ENCODE measurements at places on chromosomes 7 and 10.

- no peak for DNase-seq
Observed at GRCh38 chr10:35011771-35012191, 78.4 kb downstream of the CUL2 start.

DNA sequence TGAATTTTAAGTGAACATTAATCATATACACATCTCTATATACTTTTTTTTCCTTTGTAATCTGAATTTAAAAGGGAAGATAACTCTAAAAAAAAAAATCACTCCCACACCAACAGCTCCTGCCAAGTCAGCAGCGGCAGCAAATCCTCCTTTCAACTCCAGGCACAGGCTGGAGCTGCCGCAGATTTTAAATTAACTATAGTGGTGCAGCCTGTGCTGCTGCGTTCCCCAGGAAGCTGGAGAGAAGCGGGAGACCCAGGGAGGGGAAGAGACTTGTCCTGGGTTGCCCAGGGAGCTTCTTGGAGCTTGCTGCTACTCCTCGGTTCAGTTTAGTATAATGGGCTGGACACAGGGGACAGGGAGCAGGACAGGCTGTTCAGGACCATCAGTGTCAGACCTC is 32.6 kb upstream of the HSPB1 start:
- DNase-seq, result no peak

- no peak for DNase-seq
Observed at GRCh38 chr10:93261089-93261488, 187.4 kb downstream of the CYP26A1 start.

DNA sequence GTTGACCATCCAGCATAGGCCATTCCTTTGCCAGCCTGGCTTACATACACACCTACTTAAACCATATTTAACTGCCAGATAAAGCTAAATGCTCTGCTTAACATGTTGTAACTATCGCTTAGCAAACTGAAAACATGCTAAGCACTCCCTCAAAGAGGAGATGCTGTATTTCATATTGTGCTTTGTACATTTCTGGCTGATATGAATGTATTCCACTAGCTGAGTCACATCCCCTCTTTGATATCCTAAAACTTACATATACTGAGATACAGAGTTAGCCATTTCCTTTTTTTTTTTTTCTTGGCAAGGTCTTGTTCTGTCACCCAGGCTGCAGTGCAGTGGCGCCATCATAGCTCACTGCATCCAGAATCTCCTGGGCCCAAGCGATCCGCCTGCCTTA is 99.4 kb downstream of the TPST1 start:
- DNase-seq, result no peak

DNA sequence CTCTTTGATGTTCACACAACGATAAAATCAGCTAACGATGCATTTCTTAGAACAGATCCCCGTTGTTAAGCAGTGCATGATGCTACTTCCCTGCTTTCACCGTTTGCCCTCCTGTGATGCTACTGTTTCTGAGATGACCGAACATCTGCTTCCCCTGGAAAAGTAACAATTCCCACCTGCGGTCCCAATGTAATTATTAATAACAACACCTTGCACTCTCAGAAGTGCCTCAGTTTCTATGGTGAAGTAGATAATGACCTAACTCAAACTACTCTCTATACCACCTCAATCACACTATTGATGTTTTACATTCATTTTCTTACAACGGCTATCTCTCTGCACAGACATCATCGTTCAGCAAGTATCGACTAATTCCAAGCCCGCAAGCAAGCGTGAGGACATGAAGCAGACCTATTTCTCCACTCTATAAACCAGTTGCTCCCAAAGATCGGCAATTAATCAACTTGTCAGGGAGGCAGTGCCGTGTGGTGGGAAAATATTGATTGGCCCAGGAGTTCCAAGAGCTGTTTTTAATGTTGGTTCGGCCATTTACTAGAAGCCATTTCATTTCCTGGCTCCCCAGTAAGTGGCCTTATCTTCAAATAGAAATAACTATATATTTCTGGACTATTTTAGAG is 42.7 kb downstream of the FAM107B start:
- DNase-seq, result no peak

DNA sequence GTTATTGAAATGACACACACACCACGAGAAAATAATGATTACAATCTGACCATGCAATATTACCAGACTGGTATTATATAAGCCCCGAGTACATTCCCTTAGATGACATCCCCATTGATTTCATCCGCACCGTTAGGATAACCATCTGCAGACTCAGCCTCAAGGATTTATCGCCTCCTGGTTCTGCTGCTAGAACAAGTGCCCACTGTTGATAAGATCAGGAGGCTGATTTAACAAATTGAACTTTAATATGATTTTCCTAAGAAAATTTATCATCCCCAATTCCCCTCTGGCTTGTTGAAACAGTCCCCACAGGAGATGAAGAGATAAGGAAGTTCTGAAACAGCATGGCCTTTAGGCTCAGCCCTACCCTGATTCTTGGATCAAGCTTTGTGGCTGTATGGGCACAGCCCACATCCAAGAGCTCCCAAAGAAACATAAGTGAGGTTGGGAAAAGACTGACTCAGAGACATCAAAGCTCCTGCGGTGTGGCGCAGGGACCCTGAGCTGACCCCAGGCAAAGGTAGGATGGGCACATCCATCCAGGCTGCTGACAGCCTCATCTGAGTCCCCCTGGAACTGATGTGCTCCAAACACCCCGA is 59.2 kb upstream of the CHCHD3 start:
- DNase-seq, result no peak

- no peak for DNase-seq
Observed at GRCh38 chr10:30980951-30981616, 50.6 kb downstream of the ZNF438 start.

DNA sequence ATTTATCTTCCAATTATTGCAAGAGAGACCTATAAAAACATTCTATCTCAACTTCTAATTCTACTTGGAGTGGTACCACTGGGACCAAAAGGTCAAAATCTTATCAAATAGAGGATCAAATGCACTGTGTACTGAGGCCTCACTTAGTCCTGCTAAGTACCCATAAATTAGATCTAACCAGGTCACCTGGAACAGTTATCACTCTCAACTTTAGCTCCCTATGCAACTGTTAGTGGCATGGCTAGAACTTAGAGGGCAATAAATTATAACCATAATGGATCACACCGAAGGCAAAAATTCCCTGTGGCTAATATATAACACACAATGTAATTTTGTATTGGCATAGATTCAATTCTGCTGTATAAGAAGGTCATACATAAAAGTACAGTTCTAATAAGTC is 428.9 kb downstream of the PCDH15 start:
- no peak for DNase-seq

GRCh38 chr10:124010563-124011131 is 82.8 kb downstream of the CHST15 start:
- no peak for DNase-seq

GRCh38 chr7:46544396-46545008 is 623.4 kb upstream of the IGFBP3 start:
- DNase-seq, result no peak

- DNase-seq, result no peak
Observed at GRCh38 chr7:72925546-72926120, 738 bp downstream of the POM121 start.

DNA sequence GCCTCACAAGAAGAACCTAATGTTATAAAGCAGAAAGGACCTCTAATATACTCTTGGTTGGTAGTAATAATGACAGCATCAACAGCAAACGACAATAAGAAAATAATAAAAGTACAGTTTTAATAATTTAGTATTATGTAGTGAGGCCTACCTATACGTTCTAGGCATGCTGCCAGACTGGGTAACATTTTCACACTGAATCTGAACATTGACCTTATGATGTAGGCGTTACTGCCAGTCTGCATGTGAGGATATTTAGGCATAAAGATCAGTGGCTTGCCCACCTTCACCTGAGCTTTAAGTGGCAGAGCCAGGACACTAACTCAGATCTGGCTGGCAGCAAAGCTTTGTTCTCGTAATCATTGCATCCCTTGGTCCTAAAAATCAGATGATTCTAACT is 2.5 kb downstream of the FGL2 start:
- no peak for DNase-seq

DNA sequence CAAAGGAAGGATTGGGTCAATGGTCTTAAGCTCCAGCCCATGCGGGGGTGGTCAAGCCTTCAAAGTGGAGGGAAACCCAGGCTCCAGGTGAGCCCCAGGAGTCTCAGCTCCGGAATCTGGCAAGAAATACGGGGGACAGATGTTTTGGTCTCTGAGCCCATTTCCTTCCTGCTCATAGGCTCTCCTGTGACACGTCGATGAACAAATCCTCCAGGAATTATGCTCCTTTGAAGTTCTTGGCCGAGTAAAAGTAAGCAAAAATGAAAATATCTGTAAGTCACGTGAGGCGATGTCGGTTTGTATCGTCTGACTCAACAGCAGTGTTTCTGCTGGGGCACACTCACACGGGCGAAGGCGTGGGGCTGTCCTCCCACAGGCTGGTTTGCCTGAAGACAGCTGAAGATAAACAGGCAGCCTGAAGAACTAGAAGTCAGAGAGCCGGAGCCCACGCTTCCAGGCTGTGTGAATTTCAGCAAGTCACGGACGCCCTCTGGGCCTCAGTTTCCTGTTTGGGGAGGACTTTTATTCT is 52.6 kb upstream of the SMNDC1 start:
- peak; percentile 38 for DNase-seq

DNA sequence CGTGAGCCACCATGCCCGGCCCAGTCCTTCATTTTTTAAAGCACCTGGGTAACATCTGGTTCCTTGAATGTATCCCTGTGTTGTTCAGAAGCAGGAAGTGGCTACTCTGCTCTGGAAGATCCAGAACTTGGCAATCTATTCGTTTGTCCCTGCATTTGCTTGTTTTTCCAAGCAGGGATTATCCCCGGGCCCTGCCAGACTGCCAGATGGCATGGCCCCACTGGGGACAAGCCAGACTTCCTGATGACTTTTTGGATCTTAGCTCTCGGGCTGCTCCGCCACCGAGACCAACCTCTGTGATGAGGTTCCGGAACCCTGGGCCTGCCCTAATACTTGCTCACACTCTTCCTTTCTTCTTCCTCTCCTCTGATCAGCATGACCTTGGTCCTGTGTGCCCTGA is 496.7 kb downstream of the TYW1 start:
- DNase-seq, result no peak

DNA sequence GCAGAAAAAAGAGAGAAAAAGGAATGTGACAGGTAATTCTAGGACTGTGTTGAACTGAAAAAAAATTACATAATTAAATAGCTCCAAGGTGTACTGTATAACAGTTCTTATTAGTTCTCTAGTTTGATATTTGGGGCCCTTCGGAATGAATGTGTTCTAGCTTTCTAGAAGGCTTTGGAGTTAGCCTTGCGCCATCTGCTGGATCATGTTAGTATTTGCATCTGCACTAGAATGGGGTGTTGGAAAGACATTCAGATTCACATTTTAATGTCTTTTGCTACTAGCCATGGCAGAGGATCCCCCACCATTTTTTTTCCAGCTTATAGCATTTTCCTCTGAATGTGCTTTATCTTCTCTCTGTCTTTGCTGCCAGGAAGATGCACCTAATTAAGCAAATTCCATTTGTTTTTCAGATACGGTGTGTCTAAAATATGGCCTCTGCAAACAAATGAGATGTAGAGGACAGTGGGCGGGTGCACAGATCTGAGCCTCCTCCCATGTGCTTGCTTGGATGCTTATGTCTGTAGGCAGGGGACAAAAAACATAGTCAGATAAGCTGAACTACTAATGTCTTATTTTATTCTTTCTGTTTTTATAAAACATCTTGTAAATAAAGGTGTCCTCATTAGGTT is 238.5 kb downstream of the PHF14 start:
- no peak for DNase-seq

- no peak for DNase-seq
Observed at GRCh38 chr7:94109556-94109955, 105.4 kb upstream of the BET1 start.

GRCh38 chr10:127452568-127452967 is 96.5 kb upstream of the NPS start:
- no peak for DNase-seq

DNA sequence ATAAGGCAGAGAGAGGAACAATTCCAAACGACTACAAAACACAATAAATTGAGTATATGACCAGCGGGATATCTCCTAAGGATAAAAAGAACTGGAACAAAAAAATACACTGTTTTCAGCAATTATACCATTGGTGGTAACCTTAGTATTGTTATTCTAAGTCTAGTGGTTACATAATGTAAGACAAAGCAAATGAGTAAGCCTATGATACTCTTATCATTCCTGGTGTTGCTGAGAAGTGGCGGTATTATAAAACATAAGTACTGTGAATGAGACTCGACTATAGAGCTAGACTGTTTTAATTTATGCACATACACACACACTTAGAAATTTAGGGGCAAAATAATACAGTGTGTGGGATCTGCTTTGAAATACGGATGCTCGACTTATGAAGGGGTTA is 107.7 kb downstream of the NRBF2 start:
- DNase-seq, result no peak

DNA sequence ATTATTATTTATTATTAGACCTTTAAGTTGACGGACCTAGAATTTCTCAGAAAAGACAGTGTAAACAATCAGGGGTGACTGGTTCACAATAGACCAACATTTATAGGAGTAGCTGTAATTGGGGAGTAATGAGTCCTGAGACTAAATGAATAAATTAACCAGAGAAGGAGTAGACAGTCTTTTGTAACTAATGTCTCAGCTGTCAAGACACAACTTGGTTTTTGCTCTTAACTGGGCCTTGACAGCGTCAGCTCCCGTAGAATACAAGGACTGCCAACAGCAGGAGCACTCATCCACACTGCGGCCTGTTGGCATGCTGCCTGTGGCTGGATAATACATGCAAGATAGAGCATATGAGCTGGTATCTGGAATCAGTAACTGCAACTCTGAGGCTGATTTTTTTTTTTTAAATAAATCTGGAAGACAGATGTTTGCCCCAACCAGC is 123.9 kb downstream of the CACNA2D1 start:
- DNase-seq, result no peak

GRCh38 chr10:86210416-86210815 is 156.2 kb downstream of the GRID1 start:
- no peak for DNase-seq

GRCh38 chr7:117550625-117551024 is 70.8 kb downstream of the CFTR start:
- DNase-seq, result no peak

- DNase-seq, result no peak
Observed at GRCh38 chr10:24962995-24963394, 10.6 kb upstream of the PRTFDC1 start.

- DNase-seq, result no peak
Observed at GRCh38 chr7:38120076-38120475, 58.0 kb upstream of the STARD3NL start.

DNA sequence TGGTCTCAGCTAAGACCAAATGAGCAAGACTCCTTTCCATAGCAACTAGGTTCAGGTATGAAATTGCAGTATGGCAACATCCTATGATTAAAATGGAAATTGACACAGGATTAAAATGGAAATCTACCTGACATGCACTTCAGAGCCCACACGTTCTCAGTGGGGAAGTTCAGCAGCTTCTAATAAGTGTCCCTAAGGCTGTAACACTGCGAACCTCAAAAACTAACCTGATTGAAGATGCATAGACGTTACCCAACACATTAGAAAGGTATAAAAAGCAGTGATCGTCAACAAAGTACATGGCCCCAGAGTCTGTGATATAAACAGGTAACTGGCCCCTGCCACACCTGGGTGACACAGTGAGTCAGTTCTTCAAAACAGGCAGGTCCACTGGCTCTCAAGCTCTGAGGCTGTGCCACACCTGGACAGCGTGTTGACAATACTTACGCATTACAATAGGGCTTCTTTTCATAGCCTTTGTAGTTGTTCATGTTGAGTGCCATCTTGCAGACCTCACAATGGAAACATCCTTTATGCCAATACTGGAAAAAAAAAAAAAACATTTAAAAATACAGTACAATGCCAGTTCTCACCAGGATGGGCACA is 274.9 kb upstream of the NEBL start:
- no peak for DNase-seq

GRCh38 chr7:134757938-134758337 is 21.5 kb upstream of the CALD1 start:
- DNase-seq, result no peak

GRCh38 chr7:6286486-6286885 is 14.1 kb upstream of the CYTH3 start:
- no peak for DNase-seq

Data from stimulated activated CD8-positive, alpha-beta memory T cell treated with anti-CD3 and anti-CD28 coated beads, Interleukin-12 subunit alpha, Interleukin-12 subunit beta, amount 100 ng/mL, for 4 hours (primary cell).